ENCODE measurements at places on chromosomes 2 and 18.

DNA sequence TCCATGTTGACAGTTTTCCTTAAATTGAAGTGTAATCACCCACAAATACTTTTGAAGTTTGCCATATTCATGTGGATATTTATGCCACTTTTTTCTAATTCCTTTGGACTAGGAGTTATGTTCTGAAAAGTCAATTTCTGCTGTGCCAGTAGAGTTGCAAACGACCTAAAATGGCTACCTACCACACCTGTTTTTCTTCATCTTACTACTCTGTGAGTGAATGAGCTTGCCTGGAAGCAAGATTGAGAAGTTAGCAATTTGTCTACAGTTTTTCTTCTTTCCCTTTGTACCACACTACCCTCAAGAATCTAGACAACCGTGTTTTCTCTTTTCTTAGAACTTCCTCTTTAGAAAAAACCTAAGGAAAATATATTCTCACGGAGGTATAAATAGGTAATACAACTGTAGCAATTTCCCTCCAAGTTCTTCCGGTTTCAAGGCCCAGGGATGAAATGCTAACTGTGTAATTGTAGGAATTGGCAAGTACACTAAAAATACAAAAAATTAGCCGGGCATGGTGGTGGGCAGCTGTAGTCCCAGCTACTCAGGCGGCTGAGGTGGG lies 7.3 kb upstream of the SLC39A10 start:
- DNase-seq: no peak

GRCh38 chr2:232018181-232018580 lies 56.7 kb downstream of the DIS3L2 start:
- DNase-seq: no peak

GRCh38 chr2:89833780-89834117 lies 1142.3 kb downstream of the RPIA start:
- no peak for DNase-seq

DNA sequence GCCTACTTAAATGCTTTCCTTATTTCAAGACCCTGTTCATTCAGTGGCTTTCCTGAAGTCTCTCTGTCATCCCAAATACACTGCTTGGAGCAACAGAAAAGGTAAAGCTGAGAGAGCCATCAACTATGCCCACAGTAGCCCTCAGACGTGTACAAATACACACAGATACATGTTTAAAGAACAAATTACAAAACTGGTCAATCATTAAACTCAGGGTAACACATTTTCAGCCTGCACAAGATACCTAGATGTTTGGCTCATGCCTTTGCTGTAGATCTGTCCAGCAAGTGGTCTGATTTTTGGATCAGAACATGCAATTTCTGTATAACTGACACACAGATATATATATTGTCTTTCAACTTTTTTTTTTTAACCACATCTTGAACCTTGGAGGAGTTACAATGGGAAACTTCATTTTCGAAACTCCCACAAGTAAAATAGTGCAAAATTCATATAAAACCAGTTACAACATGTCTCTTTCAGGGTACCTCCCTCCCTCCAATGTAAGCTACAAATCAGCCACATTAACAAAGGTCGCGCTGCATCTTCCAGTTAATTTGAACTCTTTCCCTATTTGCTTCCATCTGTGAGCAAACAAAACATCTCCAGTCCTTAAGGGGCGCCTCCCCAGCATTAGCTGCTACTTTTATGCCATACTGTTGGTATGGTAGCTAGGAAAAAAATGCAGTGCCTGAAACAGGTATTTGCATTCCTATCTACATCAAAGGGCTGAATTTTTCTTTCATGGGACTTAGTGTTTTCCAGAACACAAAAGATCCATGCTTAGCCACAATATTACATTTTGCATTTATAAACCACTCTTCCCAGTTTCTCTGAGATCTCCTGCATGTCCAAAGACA lies 311.9 kb downstream of the NRXN1 start:
- DNase-seq: no peak

- no peak for DNase-seq
Measured at GRCh38 chr2:119384971-119385370, 18.2 kb downstream of the DBI start.

All from activated CD8-positive, alpha-beta memory T cell treated with anti-CD3 and anti-CD28 coated beads for 4 hours (primary cell).